Muscle of back (tissue), 13 donors: ENCODE measurements at places on chromosomes 13 and 19. TPM values are rescaled to one million over a fixed set of nuclear protein-coding genes. Genes with fewer than 3 reads are reported as not detected.
A peak's percentile ranks its signal among the peaks of the same experiment; 100 is the strongest.

LILRB4 gene
- 1.1 TPM for polyA plus RNA-seq

DNA sequence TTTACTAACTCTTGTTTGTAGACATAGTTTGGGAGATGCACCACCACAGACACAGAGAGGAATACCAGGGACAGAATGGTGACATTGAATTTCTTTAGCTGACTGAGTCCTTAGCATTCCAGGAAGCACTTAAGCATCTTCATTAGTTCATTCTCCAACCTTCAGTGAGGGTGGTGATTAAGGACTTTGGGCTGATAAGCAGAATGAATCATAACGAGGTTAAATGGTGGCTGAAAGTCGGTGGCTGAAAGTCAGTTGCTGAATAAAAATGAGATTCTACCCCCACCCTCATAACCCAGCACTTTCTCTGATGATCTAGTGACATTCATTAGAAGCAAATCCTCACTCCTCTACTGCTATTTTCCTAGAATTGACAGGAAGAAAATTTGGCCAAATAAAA is 10.6 kb downstream of the PCDH8 start:
- no peak for DNase-seq

DNA sequence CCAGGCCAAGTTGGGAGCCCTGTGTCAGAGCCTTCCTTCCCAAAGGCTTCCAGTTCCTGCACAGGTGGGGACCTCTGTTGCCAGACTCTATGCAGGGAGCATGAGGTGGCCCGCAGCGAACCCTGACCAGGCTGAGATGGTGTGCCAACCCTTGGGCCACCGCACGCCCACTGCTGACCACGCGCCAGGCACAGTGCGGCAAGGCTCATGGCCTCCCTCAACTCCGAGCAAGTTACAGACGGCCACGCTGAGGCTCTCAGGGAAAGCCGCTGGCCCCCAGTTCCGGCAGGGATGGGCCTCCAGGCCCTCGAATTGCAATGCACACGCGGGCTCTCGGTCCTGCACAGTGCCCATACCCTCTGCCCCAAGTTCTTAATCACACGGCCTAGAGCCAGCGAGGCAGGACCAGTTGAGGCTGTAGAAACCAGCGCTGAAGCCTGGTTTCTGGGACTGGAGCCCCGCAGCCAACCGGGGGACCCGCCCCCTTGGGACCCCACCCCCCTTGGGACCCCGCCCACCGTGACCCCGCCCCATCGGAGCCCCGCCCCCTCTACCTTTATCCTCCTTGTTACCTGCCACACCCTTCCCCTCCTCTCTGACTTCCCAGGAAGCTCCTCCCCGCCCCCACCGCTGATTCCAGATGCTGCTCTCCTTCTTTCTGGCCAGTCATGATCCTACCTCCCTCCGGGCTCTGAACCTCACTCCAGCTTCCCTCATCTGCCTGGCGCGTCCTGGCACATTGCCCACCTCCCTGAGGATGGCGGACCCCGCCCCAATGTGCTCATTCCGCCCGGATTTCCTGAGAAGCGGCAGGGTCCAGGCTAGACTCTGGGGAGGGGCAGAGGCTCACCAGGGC is 6.0 kb downstream of the PEX11G start:
- no peak for DNase-seq

SYCN gene
- polyA plus RNA-seq, result not detected

- DNase-seq, result no peak
Measured at GRCh38 chr13:24035411-24035810, 125.1 kb upstream of the SPATA13 start.

GRCh38 chr13:59806801-59807200 is 356.9 kb downstream of the DIAPH3 start:
- DNase-seq, result no peak

DNA sequence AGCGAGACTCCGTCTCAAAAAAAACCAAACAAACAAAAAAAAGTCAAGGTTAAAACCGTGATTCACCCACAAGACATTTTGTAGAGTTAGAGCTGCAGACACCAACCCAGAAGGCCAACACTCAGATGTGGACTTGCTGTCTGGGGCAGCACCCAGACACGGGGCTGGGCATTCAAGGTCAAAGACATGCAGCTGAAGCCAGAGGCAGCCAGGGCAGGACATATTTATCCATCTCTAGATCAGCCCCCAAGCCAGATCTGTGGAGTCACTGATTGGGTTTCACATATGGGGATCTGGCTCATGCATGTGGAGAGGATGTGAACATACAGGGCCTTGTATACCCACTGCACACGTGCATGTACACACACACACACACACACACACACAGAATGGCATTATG is 3.6 kb downstream of the KLK15 start:
- DNase-seq, result no peak

KLF2 gene
- polyA plus RNA-seq, result 64.8 TPM

DNA sequence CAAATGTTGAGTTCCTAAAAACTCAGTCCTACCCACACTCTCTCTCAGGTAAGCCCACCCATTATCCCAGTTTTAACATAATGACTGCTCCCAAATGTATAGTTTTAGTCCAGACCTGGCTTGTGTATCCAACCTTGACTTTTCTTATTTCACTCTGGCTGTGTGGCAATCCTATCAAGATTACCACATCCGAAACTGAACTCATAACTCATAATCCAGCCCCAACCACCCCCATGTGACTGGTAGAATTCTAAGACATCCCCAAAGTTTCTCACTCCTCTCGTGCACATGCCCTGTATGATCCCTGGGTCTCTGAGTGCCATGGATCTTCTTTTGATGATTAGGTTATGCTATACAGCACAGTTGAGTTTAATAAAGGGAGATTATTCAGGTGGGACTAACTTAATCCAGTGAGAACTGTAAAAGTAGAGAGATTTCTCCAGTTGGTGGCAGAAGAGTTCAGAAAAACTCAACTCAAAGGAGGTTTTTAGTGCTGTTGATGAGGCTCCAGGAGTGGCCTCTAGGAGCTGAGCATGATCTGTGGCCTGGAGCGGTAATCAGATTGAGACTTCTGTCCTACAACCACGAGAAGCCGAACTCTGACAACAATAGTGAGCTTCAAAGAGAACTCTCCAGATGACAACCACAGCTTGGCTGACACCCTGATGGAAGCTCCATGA is 413.4 kb downstream of the ZNF536 start:
- no peak for DNase-seq

ZNF665 gene
- 2.9 TPM for polyA plus RNA-seq

GRCh38 chr19:28242317-28242927 is 970.5 kb downstream of the UQCRFS1 start:
- DNase-seq, result peak; percentile 20

COX7A1 gene
- 201 TPM for polyA plus RNA-seq

DNA sequence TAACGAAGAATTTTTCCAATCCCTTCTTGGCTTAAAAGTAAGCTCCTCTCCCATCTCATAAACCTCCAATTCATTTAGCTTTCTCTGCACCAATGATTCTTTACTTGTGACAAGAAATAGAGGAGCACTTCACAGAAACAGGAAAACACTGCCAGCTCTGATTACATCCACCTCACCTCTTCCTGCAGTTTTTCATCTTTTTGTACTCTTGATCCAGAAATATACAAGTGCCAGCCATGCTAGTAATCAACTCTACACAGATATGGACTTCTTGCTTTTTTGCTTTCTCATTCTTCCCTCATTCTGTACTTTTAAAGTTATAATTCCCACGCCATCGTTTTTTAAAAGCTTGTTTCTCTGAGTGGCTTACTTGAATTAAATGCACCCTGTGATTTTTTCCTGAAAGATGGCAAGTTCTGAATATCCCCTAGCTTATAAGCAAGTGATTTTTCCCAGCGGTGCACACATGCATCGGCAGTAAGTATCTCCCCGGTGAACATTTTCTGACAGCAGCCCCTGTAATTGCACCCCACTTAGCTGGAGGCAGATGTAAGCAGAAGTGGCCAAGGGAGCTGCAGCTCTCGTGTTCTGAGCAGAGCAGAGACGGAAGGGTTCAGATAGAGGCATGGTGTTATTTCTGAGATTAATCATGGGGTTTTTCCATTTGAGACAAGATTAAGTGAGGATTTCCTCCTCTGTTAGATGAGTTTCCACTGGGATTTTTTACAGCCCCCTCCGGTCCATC is 340.7 kb downstream of the SLC7A1 start:
- DNase-seq, result no peak

GRCh38 chr19:2550431-2551171 is 74.7 kb downstream of the GADD45B start:
- peak; percentile 74 for DNase-seq

- no peak for DNase-seq
Measured at GRCh38 chr19:46068345-46069258, 27.8 kb upstream of the IGFL4 start.

DNA sequence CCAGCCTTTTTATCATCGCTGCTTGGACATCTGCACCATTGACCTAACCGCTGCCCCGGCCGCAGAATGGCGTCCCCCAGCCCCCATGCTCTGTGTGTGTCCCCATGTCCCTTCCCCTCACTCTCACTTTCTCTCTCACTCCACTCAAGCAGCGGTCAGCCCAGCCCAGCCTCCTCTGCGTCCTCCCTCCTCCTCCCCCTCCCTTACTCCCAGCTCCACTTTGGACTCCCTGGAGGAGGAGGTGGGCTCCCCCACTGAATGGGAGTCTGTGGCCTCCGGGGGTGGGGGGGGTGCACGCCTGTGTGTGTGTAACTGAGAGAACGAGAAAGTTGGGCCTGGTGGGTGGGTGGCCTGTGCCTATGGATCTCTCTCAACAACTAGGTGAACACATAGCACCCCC is 2.2 kb downstream of the MAP2K7 start:
- DNase-seq, result peak; percentile 3

ZNF737 gene
- 9.1 TPM for polyA plus RNA-seq

DNA sequence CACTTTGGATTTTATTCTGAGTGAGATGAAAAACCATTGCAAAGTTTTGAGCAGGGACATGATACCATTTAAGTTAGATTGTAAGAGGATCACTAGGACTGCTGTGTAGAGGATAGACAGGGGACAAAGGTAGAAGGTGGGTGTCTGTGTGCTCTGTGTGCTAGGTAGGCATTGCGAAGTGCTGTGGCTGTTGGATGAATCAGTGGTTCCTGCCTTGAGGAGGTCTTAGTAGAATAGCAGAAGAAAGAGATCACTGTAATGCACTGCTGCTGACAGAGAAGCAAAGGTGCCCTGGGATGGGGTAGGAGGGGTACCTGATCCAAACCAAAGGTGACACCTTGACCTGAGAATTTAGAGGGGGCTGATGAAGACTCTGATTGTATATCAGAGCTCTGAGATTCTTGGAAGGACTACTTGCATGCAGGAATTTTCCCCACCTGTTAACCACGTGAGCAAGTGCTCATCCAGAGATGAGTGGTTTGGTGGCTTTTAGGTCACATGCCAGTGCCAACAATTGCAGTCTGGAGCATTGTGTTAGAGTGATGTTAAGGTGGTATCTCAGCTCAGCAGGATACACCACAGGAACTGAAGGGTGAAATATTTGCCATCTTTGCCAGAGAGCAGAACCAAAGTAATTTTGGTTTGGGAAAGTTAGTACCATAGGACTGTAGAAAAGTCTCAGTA is 10.8 kb downstream of the WASF3 start:
- DNase-seq, result no peak

LILRB2 gene
- polyA plus RNA-seq, result 1.3 TPM

DNA sequence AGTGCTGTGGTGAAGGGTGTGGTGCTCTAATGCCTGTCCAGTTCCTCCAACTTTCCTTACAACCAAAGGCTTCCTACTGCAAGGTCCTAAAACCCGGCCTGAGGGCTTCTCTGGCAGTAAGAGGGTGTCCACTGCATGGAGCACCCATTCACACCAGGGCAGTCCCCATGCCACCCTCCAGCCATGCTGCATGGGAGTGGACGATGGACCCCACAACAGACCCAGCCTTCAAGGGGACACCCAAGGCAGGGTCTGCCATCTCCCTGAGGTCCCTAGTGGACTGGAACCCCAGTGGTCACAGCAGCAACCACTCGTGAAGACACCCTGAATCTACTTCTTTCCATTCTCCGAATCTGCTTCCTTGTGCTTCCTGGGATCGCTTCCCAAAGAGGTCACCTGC is 117.6 kb upstream of the SOX1 start:
- DNase-seq, result no peak

SLC25A41 gene
- 0.39 TPM for polyA plus RNA-seq

TSSK6 gene
- 0.33 TPM for polyA plus RNA-seq

DNA sequence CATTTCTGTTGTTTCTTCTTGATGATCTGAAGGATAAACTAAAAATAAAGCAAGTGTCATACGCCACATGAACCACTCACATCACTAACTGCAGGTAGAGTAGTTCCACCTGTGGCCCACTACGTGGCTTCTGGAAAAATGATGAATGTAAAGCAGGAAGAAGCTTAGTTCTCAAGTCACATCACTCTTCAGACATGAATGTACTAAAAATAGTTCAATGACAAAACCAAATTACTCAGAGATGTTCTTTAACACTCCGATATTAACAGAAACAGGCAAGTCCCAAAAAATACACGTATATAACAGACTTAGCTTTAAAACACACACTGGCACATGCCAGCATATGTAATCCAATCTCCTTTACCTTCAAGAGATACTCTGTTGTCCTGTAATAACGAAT is 21.6 kb downstream of the RAB20 start:
- no peak for DNase-seq

- no peak for DNase-seq
Measured at GRCh38 chr13:92739306-92739818, 487.2 kb upstream of the GPC6 start.

DNA sequence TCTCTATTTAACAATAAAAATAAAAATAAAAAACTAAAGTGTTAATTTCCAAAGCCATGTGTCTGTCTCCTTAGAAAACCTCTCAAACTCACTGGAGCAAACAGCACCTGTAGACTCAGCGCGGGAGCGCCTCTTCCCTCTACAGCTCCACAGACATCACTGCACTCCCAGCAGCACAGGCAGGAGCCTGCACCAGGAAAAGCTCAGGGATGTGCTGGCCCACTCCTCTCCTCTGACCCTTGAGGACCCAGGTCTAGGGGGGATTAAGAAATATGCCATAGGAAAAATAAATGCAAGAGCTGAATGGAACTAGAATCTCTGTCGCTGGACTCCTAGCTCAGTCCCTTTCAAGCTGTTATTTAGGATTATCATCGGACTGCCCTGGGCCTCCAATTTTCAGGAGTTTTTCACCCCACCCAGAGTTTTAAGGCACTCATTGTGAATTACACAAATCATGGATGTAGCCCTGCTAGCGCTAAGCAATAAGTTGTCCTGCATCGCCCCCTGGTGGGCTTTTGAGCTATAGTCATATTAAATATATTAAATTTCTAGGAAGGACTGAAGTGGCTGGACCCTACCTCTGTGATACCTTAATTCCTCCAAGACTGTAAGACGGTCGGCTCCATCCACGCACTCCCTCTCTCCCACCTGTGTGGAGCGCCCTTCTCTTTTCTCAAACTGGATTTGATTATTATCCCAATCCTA is 333.9 kb downstream of the UQCRFS1 start:
- DNase-seq, result peak; percentile 78

DPY19L3 gene
- polyA plus RNA-seq, result 39.9 TPM

GRCh38 chr13:43159026-43159461 is 135.7 kb downstream of the DNAJC15 start:
- DNase-seq, result peak; percentile 59

- DNase-seq, result no peak
Measured at GRCh38 chr13:52447815-52448552, 2.5 kb downstream of the VPS36 start.

ZNF541 gene
- 0.17 TPM for polyA plus RNA-seq

LGI4 gene
- polyA plus RNA-seq, result 12.6 TPM

DACT3 gene
- polyA plus RNA-seq, result 13.6 TPM

CC2D1A gene
- 12.5 TPM for polyA plus RNA-seq
